ENCODE measurements at places on chromosomes 3 and 15.

DNA sequence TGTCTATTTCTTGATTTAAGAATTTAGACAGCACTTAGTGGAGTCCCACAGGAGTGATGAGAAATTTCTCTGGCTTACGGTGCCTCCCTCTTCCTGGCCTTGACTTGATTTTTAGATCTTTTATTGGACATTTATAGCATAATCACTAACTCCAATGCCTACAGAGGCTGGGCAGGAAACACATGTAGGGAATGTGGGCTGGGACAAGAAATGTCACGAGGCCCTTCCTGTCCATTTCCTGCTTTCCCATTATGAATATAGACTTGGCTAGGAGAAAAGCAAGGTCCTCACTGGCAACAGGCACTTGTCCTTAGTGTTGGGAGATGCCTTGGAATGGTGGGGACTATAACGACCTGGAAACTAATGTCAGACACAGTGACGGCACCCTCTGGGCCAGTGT lies 100.3 kb downstream of the MYLK start:
- DNase-seq = no peak

DNA sequence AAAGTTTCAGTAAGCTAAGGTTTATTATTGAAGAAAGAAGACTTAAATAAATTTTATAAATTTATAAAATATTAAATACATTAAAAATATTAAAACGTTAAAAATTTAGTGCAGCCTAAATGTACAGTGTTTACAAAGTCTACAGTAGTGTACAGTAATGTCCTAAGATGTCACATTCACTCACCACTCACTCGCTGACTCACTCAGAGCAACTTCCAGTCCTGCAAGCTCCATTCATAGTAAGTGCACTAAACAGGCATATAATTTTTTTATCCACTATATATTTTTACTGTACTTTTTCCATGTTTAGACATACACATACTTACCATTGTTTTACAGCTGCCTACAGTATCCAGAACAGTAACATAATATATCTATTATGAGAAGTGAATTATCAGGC lies 51.5 kb downstream of the TJP1 start:
- peak; percentile 54 for DNase-seq

DNA sequence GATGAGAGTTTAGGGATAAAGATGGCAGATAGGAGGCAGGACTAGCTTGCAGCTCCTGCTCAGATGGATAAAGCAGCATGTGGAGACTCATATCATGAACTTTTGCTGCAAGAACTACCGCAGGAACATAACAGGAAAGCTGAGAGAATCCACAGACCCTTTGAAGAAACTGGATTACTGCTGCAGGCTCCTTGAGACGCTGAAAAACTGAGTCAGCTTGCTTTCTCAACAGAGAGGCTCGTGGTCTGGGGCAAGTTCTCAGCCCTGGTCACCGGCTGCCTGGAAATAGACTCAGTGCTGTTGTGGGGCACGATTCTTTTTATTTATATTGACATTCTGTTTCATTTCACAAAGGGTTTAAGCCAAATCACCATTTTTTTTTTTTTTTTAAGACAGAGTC lies 28.8 kb upstream of the TRIM59 start:
- DNase-seq = peak; percentile 59

DNA sequence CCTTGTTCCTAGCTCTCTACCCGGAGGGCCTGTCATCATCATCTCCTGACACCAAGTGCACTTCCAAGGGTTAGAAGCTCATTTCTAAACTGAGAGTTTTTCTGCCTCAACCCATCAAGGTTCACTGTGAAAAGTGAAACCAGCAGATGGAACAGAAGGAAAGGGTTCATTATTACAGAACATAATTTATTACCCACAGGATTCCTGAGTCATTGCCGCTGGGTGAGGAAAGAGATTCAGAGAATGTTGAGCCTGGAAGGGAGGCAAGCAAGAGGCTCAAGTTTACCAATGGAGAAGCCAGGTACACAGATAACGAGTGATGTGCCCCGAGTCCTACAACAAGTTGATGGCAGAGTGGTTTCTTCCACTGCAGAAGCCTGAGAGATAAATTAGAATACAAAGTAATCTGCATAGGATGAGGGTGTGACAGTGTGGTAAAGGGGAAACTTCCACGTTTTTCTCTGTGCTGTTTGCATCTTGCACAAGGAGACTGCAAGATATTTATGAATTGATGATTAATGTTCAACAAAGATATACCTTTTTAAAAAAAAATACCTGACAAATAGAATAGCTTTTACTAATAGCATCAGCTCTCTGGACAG lies 80.5 kb upstream of the SETMAR start:
- DNase-seq = no peak

DNA sequence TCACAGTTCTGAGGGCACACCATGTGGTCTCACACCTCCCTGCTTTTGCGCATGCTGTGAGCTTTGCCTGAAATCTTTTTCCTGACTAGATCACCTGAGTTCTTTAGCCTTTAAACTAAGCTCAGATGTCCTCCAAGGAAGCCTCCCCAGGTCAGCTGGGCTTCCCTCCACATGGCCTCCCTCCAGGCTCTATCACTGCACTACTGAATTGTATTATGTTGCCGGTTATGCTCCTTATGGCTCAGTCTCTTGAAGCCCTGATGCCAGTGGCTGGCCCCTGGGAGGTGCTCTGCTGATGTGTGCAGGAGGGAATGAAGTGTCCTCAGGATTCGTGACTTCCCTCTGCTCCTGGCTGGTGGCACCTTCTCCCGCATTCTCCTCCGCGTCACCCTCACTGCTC lies 93.3 kb upstream of the BLM start:
- no peak for DNase-seq

- peak; percentile 34 for DNase-seq
These were observed 657 bp downstream of the PATL2 start for GRCh38 chr15:44710236-44711095.

DNA sequence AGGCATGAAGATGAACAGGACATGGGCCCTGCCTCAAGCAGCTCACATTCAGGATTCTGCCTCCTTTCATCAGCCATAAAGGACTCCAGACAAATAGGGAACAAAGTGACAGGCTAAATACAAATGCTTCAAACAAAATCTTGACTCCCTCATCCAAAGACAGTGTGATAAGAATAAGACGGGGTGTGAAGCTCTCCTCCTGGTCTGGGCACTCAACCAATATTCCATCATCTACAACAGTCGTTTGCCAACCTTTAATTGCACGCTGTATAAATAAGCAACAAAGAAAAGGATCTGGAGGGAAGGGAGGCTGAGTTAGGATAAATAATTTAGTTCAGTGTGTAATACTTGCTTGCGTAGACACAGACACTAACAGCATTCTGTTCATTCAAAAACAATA lies 5.4 kb downstream of the CCDC54 start:
- DNase-seq = no peak

DNA sequence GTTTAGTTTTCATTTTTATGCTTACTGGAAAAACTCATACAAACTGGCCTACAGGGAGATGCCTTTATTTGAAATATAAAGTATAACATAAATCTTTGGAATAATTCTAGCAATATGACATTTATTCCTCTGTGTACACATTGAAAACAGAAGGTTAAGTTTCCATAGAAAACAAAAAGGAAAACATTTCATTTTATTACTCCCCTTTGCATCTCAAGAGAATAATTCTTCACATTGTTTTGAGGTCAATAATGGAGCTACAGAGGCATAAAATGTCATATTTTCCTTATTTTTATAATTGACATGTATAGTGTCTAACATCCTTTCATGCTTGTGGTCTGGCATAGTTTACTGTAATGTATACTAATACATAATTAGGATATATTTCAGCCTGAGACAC lies 187.6 kb upstream of the AGTR1 start:
- DNase-seq = no peak

- peak; percentile 93 for DNase-seq
These were observed 56.8 kb upstream of the NANOGP8 start for GRCh38 chr15:35141743-35142471.

- peak; percentile 38 for DNase-seq
These were observed 50.8 kb upstream of the MRPS22 start for GRCh38 chr3:139292711-139293664.

DNA sequence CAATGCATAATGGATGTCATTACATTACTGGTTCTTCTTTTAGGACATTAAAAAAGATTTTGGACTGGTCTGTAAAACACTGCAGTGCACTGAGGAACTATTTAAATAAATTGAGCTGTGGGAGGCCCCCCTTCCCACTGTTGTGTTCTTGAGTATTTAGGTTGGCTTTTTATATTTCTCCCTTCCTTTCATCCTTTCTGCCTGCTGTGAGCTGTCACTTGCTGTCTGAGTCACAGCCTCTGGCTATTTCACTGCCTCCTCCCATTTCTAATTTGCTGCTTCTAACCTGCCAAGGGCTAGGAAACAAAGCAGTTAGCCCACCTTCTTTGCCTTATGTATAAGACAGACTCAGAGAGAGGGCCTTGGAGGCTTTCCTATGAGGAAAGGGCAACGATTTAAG lies 89.0 kb upstream of the FNDC3B start:
- peak; percentile 55 for DNase-seq

GRCh38 chr3:111314181-111314873 lies 227.7 kb upstream of the CD96 start:
- no peak for DNase-seq

GRCh38 chr3:171744158-171744741 lies 66.0 kb downstream of the PLD1 start:
- DNase-seq = no peak

- DNase-seq = no peak
These were observed 75.9 kb downstream of the SCN5A start for GRCh38 chr3:38573556-38573955.

DNA sequence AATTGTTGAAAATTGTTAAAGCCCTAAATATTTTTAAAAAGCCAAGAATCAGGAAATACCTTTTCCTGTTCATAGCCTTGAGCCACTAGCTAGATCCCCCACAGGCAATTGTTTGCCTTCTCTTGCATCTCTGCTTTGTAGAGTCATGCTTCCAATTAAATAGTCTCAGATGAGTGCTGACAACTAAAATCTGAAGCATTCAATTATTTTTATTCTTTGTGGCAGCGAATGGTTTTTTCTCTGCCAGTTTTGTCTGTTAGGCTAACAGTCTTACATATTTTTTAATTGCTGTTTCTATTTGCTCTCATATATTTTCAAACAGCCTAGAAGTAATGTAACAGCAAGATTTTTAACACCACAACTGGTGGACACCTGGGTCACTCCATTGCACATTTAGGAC lies 277.1 kb upstream of the GBE1 start:
- peak; percentile 27 for DNase-seq

- DNase-seq = peak; percentile 42
These were observed 5.8 kb upstream of the DIS3L start for GRCh38 chr15:66287461-66288057.

DNA sequence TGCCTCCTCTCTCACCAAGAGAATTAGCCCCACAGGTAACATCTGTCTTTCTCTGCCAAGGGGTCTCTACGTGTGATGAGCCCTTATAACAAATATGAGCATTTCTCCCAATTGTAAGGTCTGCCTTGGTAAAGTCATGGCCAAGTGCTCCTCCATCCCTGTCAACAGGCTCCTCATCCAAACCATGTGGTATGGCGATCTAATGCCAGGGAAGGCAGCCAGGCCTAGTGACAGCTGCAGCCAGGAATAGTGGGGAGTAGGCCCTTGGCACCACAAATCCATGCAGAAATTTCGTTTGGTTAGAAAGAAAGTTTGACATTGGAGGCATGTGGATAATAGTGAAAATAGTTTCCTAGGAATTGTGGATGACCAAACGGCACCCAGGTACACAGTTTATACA lies 4.7 kb upstream of the LRTM1 start:
- no peak for DNase-seq

DNA sequence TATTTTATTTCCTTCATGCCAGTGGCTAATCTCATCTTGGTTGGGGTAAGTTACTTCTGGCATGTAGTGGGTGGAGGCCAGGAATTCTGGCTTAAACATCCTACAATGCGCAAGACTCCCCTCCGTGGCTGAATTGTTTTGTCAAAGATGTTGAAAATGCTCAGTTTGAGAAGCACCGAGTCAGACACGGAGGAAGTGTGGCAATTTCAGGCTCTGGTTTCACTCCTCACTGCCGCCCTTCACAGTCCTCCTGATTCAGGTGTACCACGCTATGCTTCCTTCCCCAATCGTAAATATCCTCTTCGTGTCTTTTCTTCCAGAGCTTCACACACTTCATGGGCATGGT lies 150.7 kb downstream of the OPA1 start:
- DNase-seq = no peak

GRCh38 chr3:141498598-141499223 lies 11.9 kb downstream of the RASA2 start:
- DNase-seq = no peak

- DNase-seq = no peak
These were observed 12.9 kb downstream of the AMOTL2 start for GRCh38 chr3:134361162-134361835.

DNA sequence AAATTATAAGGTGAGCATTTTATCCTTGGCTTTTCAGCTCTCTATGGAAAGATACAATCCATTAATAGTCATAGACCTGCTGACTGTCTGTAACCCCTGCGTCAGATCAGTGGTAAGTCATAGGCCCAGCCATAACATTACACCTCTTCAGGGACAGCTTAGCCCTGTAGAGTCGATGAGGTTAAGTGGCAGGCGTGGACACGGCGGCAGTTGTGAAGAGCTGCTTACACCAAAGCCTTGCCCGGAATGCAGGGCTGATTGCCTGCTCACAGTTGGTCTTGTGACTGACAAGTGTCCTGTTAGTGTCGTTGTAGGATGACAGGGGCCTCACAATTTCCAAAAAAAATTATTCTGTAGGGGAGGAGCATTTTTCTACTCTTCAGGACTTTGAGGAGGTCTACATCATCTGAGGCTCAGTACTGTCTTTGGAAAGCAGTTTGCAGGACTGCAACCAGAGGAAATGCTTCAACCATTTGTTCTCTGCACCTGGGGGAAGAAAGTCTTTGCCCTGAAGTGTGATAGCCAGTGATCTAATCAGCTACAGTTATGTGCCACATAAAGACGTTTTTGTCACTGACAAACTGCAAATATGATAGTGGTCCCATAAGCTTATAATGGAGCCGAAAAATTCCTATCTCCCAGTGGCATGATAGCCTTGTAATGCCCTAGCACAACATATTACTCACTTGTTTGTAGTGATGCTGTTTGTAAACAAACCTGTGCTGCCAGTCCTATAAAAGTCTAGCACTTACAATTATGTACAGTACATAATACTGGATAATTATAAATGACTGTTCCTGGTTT lies 14.9 kb upstream of the SELENOT start:
- no peak for DNase-seq

GRCh38 chr3:196388956-196389355 lies 43.3 kb downstream of the UBXN7 start:
- peak; percentile 51 for DNase-seq

DNA sequence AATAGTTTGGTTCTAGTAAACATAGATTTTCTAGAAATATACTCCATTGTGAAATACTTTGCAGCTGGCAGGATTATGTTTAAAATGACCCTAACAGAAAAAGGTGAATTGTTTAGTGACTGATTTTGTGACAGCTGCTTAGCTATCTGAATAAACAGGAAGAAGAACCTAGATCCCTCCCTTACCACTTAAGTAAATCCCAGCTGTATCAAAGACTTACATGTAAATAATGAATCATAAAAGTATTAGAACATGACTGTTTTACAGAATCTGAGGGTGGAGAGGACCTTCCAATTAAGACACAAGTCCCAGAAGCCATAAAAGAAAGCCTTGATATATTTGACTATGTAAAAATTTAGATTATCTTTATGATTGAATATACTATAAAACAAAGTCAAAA lies 15.9 kb downstream of the SLC49A4 start:
- DNase-seq = no peak

All from fibroblast of skin of back (primary cell).